ENCODE measurements at places on chromosomes 3 and 15. TPM values are rescaled to one million over a fixed set of nuclear protein-coding genes. Genes with fewer than 3 reads are reported as not detected.

PAQR9 gene
- total RNA-seq = not detected

CLDN18 gene
- not detected for total RNA-seq

ACSBG1 gene
- not detected for total RNA-seq

AHSG gene
- not detected for total RNA-seq

WDR93 gene
- total RNA-seq = not detected
